Smooth muscle cell of the umbilical artery (primary cell): ENCODE measurements at places on chromosomes 5 and 9. TPM values are rescaled to one million over a fixed set of nuclear protein-coding genes. Genes with fewer than 3 reads are reported as not detected.

Gene ZDHHC21
- 16.6 and 19.2 TPM in 2 replicates for total RNA-seq

Gene LCN9
- total RNA-seq: not detected in 2 replicates

Gene IL5
- not detected in 2 replicates for total RNA-seq

Gene RAB3C
- not detected in 2 replicates for total RNA-seq
